NCI-H446 (cell line): ENCODE measurements at places on chromosomes 5 and 9.
A peak's percentile ranks its signal among the peaks of the same experiment; 100 is the strongest.

DNA sequence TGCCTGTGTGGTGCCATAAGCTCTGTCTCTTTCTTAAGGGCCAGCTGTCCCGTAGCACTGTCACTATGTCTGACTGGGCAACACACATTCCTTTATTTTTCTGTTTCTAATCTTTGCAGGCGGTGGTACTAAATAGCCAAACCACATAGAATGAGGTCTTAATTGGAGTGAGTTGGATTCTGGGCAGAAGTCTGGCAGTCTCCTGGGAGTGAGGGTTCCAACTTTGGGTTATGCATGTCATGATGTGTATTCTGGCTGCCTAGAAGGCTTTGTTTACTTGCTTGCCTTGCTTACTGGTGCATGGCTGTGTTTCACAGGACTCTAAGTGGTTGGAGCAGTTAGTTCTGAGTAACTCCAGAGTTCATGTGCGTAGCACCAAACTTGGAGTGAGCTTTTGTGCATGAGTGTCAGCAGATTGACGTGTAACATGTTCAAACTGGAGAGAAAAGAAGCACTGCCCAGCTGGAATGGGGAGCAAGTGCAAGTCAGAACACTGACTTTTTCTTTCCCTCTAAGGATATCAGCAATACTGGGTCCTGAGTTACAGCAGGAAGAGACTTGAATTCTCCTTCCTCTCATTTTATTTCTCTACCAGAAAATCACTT, 185.8 kb downstream of the PCSK1 start:
- DNase-seq: peak; percentile 80

DNA sequence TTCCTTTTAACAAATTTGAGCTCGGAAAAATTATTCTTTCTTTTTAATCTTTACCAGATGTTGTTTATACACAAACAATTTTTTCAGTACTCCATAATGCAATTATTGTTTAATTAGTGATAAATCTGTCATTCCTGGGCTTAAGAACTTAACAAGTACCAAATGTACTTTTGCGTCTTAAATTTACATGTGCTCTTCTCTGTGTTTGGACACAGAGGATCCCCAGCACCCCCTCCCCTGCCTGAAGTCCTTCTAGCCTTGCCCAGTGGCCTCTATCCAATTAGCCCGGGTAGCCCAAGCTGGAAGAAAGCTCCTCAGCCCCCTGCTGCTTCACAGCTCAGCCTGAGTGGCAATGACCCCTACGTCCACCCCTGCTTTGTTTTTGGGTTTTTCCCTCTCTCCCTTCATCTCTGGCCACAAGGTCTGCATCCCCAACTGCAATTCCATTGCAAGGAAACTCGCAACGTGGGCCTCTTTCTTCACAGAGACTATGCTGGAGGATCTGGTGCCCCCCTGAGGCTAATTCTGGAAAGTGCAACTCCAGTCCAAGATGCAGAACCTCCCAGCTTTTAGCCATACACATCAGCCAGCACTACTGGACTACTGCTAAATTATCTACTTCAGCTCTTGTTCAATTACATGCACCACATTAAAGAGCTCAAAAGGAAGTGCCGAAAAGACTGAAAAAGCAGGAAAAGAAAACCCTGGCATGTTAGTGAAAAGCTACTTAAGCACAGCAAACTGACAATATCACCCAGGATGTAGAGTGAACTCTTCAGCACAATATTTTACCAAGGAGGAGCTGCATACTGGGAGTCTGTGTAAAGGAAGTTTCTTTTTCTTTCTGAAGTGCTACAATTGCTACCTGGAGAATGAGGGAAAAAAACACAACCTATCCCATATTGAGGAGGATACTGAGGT, 186.2 kb downstream of the FANCC start:
- peak; percentile 57 for DNase-seq

DNA sequence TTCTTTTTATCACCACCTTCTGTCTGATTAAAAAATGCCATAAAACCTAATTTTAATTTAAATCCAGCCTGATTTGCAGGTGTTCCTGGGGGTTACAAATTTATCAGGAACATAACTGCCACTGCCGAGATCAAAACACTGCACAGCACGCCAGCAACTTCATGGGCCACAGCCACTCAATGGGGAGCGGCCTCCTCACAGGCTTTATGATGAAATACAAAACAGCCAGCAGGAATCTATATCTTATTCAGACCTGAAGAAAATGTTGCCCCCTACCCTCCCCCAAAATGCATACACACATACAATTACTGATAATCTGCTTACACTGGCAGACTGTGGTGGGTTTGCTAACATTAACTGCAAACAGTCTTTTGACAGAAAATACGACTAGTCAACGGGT, 151.7 kb upstream of the POU5F2 start:
- no peak for DNase-seq

DNA sequence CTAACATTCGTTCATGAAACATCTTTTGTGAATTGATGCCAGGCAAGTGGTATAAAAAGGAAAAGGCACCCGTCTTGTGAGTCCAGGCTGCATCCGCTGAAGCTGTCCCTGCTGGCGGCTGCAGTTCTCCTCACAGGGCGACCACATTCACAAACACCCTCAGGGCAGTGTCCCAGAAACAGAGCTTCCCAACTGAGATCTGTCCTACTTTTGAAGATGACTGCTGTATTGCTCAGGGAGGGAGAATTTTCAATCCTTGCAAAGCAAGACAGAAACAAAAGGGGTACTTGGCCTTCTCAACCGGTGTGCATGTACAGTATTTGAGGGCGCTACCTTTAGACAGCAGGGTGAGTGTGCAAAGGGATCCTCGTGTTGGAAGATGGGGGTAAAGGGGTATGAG, 316.1 kb downstream of the GADD45G start:
- DNase-seq: no peak

- DNase-seq: no peak
Measured at GRCh38 chr5:73722231-73722630, 96.2 kb downstream of the ARHGEF28 start.

- no peak for DNase-seq
Measured at GRCh38 chr9:94014066-94014654, 59.0 kb upstream of the BARX1 start.

GRCh38 chr5:2165203-2165602, 282.5 kb upstream of the IRX4 start:
- DNase-seq: no peak

DNA sequence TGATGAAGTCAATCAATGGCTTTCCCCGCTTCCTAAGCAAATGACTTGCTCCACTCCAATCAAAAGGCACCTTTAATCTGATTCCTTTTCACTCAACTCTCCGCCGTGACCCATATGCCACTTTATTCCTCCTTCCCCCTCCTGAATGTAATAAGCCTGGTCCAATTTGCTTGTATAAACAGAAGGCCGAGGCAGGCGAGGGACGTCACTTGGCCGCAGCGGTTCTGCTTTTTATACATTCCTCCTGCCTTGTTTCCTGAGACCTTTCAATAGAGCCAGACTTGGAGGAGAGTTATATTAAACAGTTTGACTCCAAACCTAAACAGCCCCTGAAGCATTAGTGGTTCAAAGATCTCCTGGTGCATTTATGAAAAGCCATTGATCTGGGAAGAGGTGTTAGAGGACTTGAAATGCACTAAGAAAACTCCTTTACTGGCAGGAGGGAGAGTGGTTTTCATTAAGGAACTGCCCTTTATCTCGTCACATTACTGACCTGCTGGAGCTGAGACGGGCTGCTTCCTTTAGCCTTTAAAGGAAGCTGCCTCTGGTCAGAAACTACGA, 273.4 kb downstream of the SLIT3 start:
- DNase-seq: no peak

DNA sequence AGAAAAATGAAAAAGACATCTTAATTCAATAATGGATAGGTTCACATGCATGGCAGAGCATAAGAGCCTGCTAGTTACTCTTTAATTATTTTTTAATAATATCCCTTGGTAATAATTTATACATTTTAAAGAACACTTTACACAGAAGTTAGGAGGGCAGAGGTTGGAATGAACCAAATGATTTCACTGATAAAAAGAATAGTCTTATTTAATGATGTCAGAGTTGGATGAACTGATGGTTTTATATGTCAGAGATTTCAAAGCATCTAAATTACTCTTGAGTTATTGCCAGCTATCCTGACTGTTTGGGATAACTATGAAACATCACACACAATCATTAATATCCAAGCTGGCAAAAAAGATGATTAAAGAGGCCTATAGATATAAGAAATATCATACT, 244.8 kb downstream of the CSNK1G3 start:
- DNase-seq: no peak

GRCh38 chr5:6989230-6989629, 276.0 kb downstream of the TENT4A start:
- DNase-seq: no peak

- no peak for DNase-seq
Measured at GRCh38 chr9:105282870-105283621, 38.6 kb downstream of the SLC44A1 start.

- no peak for DNase-seq
Measured at GRCh38 chr5:43096916-43097315, 23.8 kb upstream of the ZNF131 start.

- DNase-seq: no peak
Measured at GRCh38 chr9:74078647-74079046, 418.5 kb upstream of the RORB start.

GRCh38 chr9:135363596-135363995, 116.0 kb upstream of the PPP1R26 start:
- peak; percentile 59 for DNase-seq

DNA sequence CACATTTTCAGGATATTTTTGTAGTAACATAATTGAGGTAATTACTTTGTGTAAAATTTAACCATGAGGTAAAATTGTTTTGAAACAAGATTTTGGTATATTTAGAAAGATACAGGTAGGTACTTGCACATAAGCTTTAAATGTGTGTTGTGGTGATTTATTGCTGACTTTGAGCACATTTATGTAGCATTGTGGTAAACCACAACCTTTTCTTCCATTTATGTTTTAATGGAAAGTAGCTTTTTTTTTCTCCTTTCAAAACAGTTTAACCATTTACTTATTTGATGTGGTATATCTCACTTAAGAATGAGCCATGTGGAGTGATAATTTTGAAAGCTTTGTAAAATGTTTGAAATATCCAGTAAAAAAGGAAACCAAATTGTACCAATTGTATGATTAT, 35.6 kb downstream of the FCHO2 start:
- DNase-seq: no peak

DNA sequence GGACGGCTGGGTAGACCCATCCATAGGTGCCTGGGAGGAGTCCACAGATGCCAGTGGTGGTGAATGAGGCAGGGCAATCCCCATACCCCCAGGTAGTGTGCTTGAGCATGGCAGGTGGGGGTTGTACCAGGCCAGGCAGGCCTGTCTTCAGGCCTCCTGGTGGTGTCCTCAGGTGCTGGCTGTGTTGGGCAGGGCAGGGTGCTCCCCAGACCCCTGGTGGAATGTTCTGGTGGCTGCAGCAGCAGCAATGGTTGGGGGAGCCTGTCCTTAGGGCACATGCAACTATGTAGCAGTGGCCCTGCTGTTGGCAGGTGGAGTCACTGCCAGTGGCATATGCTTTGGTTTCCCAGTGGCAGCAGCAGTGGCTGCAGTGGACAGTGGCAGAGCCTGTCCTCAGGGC, 10.0 kb downstream of the ALG2 start:
- no peak for DNase-seq

GRCh38 chr5:121963392-121963791, 1.6 kb downstream of the SRFBP1 start:
- DNase-seq: no peak

- no peak for DNase-seq
Measured at GRCh38 chr5:139698490-139699146, 50.5 kb downstream of the CXXC5 start.

DNA sequence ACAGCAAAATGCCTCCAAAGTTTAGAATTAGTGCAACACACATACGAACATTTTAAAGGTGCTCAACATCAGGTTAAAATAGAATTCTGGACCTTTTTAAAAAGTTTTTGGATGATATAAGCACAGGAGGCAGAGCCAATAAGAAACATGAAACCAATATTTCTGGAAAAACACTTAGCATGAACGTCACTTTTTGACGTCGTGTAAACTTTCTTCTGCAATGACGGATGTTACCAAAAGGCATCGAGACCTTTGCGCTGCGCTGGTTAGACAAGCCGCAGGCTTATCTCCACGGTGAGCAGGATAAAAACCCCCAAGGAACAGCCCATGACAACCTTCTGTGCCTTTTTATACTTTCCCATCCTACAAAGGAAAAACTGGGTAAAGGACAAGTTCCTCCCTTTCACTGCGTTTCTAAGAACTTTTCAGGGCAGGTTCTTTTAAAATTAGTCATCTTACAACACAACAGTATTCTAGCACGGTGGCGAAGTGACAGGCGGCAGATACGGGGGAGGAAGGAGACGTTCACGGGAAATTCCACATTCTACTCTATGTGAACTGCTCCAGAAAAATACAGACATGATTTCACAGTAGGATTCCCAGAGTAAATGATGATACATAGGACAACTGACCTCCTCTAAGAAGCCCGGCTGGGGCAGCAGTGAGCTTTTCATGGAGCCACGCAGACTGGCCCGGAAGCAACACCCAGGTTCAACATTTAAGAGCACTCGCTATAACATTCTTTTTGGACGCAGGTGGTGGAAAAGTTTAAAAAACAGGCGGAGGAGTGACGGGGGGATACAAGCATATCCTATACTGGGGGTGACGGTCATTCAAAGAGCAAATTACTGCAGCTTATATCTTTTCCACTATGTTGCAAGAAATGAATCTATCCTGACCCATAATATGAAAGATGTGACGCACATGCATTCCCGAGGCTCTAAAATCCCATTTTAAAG, 52.4 kb downstream of the USP20 start:
- no peak for DNase-seq

GRCh38 chr9:28820741-28821140, 1247.5 kb upstream of the C9orf72 start:
- no peak for DNase-seq

DNA sequence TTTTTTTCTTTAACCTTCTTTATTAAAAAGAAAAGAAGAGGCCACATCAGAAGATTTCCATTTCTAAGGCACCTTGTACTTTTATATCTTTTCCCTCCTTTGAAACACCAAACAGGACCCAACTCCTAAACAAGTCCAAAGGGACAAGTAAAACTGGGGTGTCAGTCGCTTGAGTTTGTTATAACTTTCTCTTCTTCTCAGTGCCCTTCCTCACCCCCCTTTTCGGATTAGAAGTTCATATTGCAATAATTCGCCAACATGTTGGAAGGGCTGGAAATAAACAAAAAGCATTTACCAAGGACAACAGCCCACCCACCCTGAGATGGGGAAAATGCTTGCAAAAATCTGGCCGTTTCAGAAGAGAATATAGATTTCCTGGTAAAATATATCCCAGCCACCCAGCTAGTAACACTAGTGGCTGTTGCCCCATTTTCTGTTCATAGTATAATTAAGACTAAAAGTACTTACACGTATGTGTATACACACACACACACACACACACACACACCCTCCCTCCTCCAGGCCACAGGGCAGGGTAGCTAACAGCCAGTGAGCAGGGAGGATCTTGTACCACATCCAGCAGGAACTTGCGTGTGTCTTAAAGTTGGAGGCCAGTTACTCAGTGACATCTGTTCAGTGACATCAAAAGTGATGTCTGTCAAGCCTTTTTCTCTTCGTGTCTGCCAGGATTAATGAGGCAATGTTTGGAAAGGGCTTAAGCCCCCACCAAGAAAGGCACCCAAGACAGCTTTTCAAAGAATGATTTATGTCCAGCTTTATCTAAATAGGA, 149.1 kb upstream of the KLF4 start:
- DNase-seq: no peak

- DNase-seq: no peak
Measured at GRCh38 chr5:82717738-82718137, 359.5 kb downstream of the TMEM167A start.

- DNase-seq: no peak
Measured at GRCh38 chr9:68697851-68698250, 7.2 kb upstream of the PIP5K1B start.

GRCh38 chr9:15142878-15143534, 164.0 kb downstream of the TTC39B start:
- DNase-seq: peak; percentile 72
